ENCODE measurements at places on chromosomes 6 and 20.

GRCh38 chr6:139628270-139628669 is 253.8 kb upstream of the CITED2 start:
- DNase-seq = no peak

GRCh38 chr20:58094698-58095097 is 133.8 kb downstream of the ANKRD60 start:
- DNase-seq = no peak

DNA sequence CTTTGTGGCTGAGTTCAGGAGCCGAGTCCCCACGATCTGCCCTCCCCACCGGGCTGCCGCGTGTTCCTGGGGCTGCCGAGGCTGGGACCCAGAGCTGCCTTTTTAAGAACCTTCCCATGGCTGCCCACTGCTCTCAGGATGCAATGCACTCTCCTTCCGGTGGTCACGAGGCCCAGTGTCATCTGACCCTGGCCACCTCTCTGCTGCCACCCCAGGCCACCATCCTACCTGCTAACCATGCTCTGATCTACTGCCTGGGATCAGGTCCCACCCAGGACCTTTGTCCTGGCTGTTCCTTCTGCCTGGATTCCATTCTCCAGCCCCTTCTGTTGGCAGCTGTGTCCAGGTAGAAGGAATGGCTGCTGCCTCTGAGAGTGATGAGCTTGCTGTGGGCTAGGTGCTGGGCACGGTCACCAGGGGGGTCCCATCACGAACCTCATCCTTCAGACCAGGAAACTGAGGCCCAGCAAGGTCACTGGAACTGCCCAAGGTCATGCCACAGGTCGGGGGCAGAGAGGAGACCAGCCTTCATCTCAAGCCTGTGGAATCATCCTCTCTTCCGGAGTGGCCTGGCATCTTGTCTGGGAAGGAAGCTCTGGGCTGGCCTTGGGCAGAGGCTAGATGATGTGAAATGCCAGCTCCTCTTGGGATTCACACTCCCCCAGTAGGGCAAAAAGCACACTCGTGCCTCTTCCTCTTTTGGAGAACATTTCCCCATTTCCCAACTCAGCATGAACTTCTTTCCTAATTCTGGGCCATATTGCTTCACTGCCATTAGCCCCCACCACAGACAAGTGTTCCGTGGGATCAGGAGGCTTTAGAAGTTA is 20.5 kb downstream of the PCK1 start:
- DNase-seq = no peak

- no peak for DNase-seq
These were observed 179.4 kb downstream of the FOXC1 start for GRCh38 chr6:1789092-1789491.

- DNase-seq = no peak
These were observed 90.9 kb upstream of the PREP start for GRCh38 chr6:105493736-105494135.

DNA sequence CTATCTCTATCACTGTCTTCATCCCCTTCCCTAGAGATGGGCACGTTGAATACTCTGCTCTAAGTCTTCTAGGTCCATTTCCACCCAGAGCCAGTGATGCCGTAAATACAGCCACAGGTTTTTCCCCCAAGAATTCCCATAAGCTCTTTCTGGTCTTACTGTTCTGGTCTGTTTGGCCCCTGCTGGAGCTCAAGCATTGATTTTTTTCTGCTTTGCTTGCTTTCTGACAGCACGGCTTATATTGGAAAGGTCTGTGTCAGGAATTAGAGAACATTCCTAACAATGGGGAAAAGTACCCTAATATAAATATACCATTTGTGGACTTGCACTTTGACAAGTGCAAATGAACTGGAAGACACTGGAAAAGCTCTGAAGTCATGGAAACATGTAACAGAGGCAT is 302.6 kb downstream of the TSHZ2 start:
- no peak for DNase-seq

DNA sequence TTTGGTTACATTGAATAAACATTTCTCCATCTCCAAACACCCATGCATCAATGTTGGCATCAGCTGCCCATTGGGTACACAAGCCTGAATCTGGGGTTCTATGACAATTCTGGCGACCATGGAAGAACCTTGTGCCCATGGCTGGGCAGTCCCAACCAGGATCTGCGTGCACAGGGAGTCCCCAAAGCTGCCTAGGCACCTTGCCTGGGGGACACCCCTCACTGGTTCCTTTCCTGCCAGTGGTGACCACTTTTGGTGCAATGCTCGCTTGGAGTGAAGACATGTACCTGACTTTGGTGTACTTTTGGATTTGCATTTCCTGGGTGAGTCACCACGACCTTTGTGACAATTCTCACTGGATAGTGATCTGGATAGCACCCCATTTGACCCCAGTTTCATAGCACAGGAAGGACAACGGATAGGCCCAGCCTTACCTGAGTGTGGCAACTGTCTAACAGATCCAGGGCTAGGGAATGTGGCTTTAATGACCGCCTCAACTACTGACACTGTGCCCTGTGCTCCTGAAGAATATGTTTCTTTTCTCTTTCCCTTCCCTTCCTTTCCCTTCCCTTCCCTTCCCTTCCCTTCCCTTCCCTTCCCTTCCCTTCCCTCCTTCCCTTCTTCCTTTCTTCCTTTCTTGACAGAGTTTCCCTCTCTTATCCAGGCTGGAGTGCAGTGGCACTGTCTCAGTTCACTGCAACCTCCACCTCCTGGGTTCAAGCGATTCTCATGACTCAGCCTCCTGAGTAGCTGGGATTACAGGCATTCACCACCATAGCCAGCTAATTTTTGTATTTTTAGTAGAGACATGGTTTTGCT is 7.1 kb downstream of the SPINT3 start:
- no peak for DNase-seq

DNA sequence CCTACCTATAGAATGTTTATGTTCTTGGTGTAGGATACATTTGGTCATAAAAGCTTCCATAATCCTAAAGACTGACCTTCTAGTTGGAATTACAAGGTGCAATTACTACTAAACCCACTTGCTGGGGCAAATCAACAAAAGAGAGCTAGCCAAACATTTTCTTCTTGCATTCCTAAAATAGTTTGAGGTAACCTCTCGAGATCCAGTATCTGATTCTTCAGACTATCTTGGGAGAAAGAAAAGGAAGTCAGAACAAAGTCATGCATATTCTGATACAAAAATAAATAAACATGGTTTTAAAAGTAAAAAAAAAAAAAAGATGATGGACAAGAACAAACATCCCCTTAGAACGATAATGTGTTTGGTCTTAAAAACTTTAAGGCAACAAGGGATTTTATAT is 294.2 kb upstream of the RSPO3 start:
- DNase-seq = peak; percentile 13

DNA sequence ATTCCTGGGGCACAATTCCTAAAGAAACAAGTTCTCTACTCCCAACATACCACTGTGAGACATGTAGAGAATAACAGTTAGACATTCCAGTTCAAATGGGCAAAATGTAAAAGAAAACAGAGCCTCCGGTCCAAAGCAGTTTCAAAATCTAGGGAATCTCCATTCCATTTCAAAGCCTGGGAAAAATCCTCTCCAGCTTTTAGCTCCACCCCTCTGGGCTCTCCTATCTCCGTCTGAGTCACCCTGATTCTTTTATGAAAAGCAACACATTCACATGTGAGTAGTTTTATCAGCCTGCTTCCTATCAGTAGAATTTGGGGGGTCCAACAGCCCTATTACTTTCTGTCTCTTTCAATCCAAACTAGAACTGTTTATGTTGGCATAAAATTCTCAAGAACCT is 3.7 kb downstream of the CSNK2A1 start:
- no peak for DNase-seq

- no peak for DNase-seq
These were observed 67.1 kb downstream of the SYCP2 start for GRCh38 chr20:59866338-59866737.

- DNase-seq = no peak
These were observed 8.6 kb upstream of the HECA start for GRCh38 chr6:139126255-139126654.

DNA sequence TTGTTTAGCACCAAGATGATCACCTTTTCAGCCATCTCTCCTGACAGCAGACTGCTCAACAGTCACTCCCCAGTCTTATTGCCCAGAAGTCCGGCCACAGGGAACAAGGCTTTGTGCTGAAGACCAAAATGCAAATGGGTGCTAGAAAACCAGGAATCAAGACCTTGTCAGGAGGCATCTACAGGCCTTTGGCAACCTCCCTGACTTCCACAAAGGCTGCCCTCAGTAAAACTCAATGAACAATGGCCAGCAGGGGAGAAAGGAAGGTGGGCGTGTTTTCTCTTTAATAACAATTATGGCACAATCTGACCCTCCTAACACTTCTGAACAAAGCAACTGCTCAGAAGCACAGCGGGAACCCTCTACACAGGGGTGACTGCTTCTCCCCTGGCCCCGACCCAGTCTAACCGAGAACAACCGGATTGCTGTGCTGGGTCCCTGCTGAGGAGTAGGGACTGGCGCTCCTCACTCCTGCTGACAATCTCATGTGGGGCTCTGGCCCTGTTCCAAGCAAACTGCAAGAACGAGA is 41.6 kb downstream of the PLCG1 start:
- no peak for DNase-seq

GRCh38 chr6:144897441-144897921 is 612.3 kb downstream of the UTRN start:
- DNase-seq = no peak

GRCh38 chr6:88808381-88808780 is 155.0 kb downstream of the RNGTT start:
- DNase-seq = no peak
